ENCODE measurements at places on chromosomes 4 and X.

DNA sequence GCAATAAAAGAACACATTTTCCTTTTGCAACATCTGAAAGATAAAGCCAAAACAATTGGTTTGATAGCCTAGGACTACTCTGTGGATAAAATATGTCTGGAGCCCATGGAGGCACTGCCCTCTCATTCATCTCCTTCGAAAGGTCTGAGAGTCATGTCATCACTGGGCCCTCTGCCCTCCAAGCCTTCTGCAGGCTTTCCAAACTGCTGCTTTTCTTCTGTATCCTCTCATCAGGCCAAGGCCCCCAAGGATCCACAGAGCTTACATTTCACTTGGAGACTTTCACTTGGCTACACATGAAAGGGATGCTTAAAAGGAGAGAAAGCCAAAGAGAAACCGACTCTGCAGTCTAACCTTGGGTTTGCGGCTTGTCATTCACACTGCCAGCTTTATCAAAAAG is 109.9 kb downstream of the SH3RF1 start:
- DNase-seq: peak; percentile 54

GRCh38 chrX:13103188-13103913 is 58.9 kb upstream of the FAM9C start:
- DNase-seq: no peak

DNA sequence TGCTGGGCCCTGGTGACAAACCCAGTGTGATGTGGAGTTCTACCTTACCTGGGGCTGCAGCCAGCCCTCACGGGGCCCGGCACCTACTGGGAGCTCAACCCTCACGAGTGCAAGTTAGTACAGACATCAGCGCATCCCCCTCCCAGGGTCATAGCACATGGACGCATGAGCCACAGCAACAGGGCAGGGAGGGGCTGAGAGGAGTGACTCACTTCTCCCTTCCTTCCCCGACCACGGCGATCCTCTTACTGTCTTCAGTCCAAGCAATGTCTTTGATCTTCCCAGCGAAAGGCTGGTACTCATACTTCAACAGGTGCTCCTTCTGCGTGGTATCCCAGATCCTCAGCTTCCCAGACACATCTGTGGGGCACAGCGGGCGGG is 17.8 kb downstream of the WDR1 start:
- DNase-seq: no peak

GRCh38 chr4:109631532-109632108 is 71.6 kb downstream of the MCUB start:
- DNase-seq: no peak

DNA sequence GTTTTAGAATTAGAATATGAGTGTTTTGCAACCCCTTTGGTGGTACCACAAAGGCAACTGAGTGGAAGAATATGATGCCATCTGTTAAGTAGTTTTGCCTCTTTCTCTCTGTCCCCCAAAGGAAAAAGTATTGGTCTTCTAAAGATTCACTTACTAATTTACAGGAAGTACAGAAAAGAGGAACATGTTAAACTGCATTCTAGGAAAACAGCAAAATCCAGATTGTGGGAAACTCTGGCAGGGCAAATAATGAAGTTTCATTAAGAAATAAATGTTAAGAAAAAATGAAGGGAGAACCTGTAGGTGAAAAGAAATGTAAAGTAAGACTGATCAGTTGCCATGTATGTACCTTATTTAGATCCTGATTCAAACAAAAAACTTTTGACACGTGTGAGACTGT is 39.3 kb downstream of the NSUN7 start:
- no peak for DNase-seq
